Stimulated activated CD8-positive, alpha-beta memory T cell treated with anti-CD3 and anti-CD28 coated beads, Interleukin-7, amount 100 ng/mL, for 1 hour (primary cell): ENCODE measurements at places on chromosomes 1 and 21.

DNA sequence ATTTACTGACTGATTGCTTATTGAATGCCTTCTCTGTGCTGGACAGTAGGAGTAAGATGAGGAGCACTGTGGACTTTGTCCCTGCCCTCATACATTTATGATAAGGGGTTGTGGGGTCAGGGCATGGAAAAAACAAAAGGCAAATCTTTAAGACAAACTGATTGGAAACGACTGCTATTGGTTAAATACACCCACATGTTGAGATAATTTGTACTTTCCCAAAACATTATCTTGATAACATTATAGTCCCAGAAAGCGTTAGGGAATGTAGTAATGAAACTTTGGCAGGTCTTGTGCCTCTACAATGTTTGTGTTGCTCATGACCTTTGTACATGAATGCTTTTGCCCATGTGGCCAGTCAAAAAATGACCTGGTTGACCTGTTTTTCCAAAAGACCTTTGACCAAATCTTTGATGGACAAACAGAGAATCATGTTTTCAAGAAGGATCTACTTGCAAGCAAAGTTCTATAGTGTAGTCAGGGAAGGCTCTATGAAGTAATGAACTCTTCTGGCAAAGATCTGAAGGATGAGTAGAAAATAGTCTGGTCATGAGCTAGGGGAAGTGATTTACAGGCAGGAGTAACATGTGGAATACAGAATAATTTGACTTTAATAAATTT, 50.9 kb downstream of the LEPR start:
- DNase-seq = no peak

DNA sequence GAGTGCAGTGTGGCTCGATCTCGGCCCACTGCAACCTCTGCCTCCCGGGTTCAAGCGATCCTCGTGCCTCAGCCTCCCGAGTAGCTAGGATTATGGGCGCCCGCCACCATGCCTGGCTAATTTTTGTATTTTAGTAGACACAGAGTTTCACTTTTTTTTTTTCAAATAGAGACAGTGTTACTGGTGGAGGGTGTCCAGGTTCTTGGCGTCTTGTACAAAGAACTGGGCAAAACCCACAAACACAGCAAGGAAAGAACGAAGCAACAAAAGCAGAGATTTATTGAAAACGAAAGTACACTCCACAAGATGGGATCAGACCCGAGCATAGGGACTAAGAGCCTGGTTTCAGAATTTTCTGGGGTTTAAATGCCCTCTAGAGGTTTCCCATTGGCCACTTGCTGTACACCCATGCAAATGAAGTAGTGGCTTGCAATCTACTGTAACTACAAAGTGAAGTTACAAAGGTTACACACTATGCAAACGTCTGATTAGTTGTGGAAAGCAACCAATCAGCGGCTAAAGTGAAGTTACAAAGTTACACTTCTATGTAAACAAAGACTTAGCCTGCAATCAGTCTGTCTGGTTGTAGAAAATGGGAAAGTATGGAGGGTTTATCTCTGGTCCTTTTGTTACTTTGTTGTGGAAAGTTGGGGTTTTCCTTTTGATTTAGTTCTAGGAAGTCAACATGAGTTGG, 199.1 kb downstream of the DYRK1A start:
- no peak for DNase-seq

GRCh38 chr21:26438976-26439375, 134.1 kb downstream of the CYYR1 start:
- no peak for DNase-seq

- DNase-seq = peak; percentile 70
These were observed 78.6 kb upstream of the SOD1 start for GRCh38 chr21:31580866-31581276.

DNA sequence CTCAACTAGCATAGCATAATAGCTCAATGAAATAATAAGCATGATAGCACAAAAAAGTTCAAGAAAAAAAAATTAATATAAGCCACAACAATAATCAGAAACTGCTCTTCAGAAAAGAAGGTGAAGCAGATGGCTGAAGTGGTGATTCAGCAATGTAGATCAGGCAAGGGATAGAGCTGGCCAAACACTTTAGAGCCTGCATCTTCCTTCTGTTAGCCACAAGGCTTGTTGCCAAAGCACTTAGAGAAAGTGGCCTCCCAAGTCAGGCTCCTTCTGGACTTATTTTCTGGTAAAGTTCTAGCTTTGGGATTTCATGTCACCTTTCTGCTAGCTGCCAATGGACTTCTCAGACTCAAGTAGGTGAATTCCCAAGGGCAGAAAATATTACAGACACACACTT, 60.3 kb upstream of the C1orf87 start:
- DNase-seq = no peak

GRCh38 chr1:159831412-159832141, 4.9 kb downstream of the SLAMF8 start:
- no peak for DNase-seq

DNA sequence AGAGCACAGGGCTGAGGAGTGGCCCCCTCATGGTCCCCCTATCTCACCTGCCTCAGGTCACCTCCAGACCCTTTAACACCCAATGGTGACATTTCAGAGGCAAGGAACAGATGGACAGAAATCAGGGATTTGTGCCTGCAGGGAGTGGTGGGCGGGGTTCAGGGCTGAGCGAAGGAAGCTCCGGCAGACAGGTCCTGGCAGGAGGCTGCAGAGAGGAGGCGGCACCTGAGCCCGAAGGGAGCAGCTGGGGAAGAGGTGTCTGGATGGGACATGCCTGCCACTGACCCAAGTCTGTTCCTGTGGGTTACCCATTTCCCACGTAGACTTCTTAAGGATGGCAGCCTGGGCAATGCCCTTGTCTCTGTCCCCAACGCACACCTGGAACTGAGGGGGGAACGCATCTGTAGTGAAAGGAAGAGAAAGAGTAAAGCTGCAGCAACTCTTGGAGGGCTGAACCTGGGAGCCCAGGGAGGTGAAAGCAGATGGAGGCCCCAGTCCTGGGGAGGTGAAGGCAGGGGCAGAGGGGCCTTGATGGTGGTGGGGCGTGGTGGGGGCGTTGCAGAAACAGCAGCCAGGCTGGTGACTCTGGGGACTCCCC, 61.6 kb upstream of the ADARB1 start:
- no peak for DNase-seq

DNA sequence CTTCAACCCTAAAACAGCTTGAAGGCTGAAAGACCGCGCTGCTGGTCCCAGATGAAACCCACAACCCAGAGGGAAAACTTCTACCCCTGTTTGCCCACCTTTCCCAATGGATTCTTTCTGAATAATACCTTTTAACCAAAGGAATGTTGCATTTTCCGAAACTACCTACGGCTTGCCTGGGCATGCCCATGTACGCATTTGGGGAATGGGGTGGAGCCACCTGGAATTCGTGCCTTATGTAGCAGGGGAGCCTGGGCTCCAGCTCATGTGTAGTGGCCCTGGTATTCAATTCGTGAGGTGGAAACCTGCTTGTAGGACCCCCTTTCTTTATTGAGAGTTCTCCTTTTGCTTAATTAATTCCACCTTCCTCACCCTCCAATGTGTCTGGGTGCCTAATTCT, 256.6 kb upstream of the RGS18 start:
- DNase-seq = no peak
